CD8-positive, alpha-beta memory T cell (primary cell): ENCODE measurements at places on chromosomes 2 and 18.

GRCh38 chr2:207711750-207712530 is 500 bp downstream of the CCNYL1 start:
- DNase-seq, result no peak

GRCh38 chr2:50069454-50069853 is 915.1 kb upstream of the FSHR start:
- no peak for DNase-seq

DNA sequence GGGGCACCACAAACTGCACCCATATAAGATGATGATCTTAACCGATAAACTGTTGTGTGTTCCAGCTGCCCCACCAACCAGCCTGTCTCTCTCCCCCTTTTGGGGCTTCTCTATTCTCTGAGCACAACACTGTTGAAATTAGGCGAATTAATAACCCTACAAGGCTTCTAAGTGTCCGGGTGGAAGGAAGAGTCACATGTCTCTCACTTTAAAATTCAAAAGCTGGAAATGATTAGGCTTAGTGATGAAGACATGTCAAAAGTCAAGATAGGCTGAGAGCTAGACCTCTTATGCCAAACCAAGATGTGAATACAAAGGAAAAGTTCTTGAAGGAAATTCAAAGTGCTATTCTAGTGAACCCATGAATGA is 782.1 kb downstream of the MBD2 start:
- no peak for DNase-seq

- DNase-seq, result no peak
Observed at GRCh38 chr2:212384027-212384426, 154.6 kb downstream of the ERBB4 start.

DNA sequence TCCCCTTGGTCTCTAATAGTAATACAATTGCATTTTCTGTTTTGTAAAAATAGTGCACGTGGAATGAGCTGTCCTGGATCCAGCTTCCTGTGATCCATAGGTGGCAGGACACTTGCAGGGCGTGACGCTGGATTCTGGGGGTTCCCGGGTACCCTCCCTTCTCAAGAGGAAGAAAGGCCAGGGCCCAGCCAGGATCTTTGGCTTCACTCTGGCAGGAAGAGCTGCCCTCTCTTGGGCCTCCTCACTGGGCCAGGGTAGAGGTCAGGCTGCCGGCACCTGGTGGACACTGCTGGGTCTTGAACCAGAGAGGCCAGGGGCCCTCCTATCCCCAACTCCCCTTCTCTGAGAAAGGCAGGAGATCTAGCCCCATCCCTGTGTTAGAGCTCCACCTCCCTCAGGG is 37.8 kb upstream of the OTOF start:
- no peak for DNase-seq

DNA sequence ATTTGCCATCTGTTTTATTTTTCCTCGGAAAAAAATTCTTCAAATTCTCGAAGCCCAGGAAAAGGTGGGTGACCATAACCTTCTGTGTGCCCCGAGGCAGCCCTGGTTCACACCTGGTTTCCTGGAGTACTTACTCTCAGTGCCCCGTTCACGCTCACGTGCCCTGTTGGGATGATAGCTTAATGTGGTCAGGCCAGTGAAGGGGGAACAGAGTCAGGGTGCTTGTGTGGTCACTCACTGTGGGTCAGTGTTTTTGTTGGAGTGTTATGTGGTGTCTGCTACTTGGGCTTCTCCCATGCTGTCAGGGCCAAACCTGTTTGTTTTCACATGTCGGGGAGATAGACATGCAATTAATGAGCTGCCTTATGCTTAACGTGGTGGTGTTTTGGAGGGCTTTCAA is 78.1 kb downstream of the MAP4K4 start:
- DNase-seq, result no peak

GRCh38 chr2:176140513-176141317 is 10.6 kb upstream of the HOXD4 start:
- peak; percentile 76 for DNase-seq

GRCh38 chr2:52498077-52498750 is 1269.4 kb upstream of the CHAC2 start:
- no peak for DNase-seq

DNA sequence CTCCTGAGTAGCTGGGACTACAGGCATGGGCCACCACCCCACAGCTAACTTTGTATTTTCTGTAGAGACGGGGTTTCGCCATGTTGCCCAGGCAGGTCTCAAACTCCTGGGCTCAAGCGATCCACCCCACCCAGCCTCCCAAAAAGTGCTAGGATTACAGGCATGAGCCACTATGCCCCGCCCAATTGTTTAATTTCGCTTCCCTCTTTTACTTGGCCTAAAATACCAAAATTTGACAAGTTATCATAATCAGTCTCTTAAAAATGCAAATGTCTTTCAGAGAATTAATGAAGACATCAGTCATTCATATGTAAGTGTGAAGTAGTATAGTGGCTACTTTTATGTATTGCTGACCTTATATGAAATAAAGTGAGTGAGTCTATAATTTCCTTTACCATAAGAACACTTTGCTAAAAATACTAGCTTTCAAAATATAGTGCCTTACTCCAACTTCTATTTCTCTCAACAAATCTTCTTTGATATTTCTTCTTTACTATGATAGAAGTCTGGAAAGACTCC is 9.8 kb downstream of the FBXO11 start:
- DNase-seq, result no peak

GRCh38 chr2:43027097-43027873 is 199.1 kb downstream of the ZFP36L2 start:
- no peak for DNase-seq

DNA sequence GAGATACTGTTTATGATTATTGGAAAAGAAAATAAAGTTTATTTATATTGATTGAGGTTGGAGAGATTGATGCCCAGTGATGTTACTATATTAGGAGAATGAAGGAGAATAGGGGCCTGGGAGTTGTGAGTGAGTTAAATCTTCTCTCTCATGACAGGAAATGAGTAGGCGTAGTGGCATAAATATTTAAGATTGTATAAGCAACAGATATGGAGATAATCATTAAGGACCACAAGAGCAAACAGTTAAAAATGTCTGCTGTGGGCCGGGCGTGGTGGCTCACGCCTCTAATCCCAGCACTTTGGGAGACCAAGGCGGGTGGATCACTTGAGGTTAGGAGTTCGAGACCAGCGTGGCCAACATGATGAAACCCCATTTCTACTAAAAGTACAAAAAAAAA is 62.7 kb downstream of the PTRHD1 start:
- no peak for DNase-seq

DNA sequence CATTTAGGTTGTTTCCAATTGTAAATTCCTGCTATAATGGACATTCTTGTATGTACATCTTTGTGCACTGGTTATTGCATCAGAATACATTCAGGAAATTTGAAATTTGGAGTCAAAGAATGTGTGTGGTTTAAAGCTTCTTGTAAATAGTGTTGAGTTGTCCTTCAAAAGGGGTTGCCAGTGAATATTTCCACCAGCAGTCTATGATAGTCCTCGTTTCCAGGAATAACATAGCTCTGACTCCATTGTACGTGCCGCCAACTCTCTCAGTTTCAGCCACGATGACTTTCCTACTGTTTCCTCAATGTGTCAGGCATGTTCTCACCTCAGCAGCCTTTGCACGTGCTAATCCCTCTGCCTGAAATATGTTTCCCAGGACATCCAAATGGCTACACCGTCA is 10.9 kb upstream of the HS6ST1 start:
- no peak for DNase-seq

DNA sequence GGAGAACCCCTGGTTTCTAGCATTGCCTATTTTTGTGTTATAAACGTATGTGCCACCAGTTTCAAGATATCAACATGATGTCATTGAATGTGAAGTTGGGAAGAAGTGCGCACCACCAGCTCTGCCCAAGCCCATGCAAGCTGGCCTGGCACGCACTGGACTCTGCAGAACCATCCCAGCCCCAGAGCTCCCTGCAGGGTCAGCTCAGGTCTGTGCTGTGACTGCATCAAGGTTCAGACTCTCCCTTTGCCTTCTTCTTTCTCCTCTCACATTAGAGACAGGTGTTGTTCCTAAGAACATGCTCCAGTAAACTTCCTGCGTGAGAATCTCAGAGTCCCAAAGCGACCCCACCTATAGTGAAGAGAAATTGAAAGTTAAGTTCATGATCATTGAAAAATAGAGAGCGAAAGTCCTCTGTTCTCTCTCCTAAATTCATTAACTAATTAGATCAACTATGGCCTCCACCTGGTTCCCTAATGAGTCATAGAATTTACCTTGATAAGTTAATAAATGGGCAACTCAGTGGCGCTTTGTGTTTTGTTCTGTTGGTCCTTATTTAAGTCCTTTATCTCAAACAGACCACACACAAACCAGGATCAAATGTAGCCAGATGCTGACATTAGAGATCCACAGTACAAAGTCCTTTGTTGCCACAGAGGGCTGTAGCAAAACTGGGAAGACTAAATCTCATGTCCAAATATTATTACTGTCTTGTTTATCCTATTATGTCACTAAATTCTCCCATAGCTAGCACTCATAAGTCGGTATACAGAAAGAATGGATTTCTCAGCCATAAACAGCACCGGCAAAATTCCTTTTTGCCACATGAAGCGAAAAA is 432.3 kb downstream of the STK39 start:
- DNase-seq, result no peak

- no peak for DNase-seq
Observed at GRCh38 chr2:207571370-207571769, 41.6 kb downstream of the CREB1 start.

GRCh38 chr2:38794235-38794946 is 16.4 kb downstream of the GEMIN6 start:
- DNase-seq, result no peak

DNA sequence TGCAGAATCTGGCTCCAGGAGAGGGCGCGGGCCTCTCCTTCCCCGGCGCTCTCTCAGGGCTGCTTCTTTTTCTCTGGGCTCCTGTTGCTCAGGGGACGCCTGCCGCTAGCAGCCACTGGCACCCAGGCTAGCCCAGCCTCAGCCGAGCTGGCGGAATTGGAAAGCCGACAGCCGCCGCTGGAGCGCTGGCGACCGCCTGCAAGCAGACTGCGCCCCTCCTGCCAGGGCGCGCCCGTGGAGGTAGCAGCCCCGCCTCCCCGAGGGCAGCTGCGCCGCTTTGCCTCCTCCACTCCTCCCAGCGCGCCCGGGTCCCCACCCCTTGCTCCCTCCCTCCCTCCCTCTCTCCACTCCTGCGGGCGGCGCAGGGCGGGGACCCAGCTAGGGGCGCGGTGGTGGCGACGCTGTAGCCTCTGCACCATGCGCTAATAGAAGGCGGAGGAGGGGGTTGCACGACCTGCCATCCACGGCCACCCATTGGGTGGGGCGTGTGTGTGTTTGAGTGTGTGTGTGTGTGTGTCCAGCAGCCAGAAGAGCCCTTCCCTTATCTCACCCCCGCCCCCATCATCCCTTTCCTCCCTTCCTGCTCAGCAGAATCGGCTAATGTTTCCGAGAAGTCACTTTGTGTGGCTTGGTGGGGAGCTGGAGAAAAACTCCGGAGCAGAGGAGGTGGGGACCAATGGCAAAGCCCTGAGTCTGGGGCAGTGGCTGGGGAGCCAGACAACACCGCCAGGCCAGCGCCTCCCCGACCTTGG is at the start of gene SCN9A:
Gene SCN9A (minus strand): TSS at position 209 of the 752 bp plus-strand sequence. CDS start 64,188 bp downstream, outside the sequence.
- DNase-seq, result no peak

DNA sequence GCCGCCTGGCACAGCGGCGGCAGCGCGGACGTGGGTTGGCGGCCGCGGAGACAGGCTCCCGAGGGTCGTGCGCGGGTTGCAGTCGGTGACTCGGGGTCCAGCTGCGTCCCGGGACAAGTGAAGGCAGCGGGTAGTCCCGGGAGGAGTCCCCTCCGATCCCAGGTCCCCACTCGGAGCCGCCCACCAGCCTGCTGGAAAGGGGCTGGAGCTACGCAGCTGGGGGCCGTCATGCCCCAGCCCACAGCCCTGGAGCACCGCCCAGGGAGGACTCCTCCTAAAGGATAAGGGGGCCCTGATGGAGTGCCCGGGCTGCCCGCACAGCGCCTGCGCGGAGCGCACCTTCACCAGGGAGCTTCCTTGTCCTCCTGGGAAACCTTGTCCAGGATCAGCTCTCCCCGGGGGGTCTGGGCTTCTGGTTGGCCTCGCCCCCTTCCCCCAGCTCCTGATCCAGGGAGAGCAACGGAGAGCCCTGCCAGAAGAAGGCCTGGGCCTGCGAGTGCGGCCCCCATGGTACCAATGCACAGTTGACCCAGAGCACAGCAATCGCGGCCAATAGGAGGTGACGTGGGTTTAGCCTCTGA is 25.9 kb upstream of the ALPP start:
- DNase-seq, result peak; percentile 16

DNA sequence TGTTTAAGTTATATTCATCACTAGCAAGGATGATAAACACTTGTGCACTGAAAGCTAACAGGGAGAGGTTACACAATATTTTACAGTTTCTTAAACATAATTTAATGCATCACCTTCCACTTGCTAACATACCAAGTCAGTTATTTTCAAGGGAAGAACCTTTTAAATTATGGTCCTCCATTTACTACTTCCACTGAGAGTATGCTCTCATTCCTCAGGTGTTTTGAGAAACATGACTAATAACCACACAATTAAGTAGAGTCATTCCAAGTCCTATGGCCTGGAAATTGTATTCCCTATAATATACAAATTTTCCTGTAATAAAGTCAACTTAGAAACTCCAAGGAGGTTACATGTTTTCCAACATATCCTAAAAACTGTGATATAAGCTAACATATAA is 152.3 kb upstream of the STON1 start:
- no peak for DNase-seq

GRCh38 chr2:238845583-238846377 is 2.1 kb upstream of the TWIST2 start:
- no peak for DNase-seq

- no peak for DNase-seq
Observed at GRCh38 chr2:20549691-20550348, 101.1 kb downstream of the HS1BP3 start.

GRCh38 chr2:226631671-226632070 is 167.9 kb downstream of the IRS1 start:
- DNase-seq, result no peak

DNA sequence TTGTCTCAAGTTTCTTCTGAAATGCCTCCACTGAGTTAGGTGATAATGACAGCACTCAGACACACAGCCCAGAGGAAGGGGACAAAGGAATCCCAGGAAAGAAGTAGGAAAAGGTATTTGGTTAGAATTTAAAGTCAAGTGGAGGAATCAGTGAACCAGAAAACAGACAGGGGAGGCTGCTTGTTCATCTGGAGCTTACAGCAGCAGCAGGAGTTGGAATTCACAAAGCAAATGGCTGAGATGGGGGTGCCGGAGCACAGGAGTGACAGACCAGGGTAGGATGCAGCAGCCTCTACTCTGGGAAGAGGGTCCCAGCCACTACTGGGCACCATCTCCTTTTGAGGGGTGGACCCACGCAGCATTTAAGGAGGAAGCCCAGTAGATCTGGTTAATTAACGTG is 104.8 kb downstream of the ST6GAL2 start:
- no peak for DNase-seq

DNA sequence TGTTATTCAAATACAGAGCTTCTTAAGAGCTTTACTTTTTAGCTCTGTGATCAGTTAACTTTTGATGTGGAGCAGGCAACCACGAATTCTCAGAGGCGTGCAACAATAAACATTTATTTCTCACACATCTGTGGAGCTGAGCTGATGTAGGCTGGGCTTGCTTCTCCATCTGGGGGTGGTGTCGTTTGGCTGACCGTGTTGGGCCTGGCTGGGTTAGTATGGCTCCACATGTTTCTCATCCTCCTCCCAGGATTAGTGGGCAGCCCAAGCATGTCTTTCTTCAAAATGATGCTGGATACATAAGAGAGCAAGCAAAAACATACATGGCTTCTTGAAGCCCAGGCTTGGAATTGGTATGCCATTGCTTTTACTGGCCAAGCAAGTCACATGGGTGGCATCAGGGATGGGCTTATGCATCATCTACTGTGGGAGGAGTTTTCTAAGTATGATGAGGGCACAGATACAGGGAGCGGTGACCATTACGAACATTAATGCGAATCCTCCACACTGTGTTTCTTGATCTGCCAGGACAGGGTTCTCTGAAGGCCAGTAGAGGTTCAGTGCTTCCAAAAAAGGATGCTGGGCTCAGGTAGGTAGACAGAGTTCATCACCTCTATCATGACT is 157.0 kb upstream of the TNP1 start:
- DNase-seq, result no peak
